ENCODE measurements at places on chromosomes 6 and 20. TPM values are rescaled to one million over a fixed set of nuclear protein-coding genes. Genes with fewer than 3 reads are reported as not detected.

Gene HLA-DRB5
- not detected for polyA plus RNA-seq

Gene ARMH2
- not detected for polyA plus RNA-seq

Gene PRICKLE4
- polyA plus RNA-seq = not detected

Gene ERVFRD-1
- not detected for polyA plus RNA-seq

Gene SMOC2
- polyA plus RNA-seq = not detected

Gene PRSS16
- polyA plus RNA-seq = 0.21 TPM

Gene NRSN1
- polyA plus RNA-seq = not detected

Gene HLA-DPB1
- 11.2 TPM for polyA plus RNA-seq

Gene PPP1R14C
- 0.11 TPM for polyA plus RNA-seq

Gene LTA
- polyA plus RNA-seq = not detected

Gene IP6K3
- 0.58 TPM for polyA plus RNA-seq

Gene ATF6B
- 69.2 TPM for polyA plus RNA-seq

Gene GLP1R
- polyA plus RNA-seq = not detected

Gene ANKEF1
- polyA plus RNA-seq = 0.70 TPM

Gene GPR6
- not detected for polyA plus RNA-seq

DNA sequence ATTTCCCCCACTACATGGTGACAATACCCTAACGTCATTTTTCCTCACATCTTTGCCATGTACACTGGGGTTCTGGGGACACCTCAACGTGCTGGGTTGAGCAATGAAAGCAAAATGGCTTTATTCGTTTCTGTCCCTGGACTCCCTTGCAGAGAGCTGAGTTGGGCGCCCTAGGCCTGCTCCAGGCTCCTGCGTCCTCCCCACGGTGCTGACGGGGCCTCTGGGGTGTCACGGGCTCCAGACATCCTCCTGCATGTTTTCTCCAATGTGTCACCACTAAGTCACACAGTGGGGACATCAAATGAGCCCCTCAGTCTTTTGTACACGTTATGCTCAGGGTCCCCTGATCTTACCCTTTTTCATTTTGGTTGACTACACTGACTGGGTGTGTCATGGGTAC, 99.8 kb downstream of the TTLL2 start:
- no peak for DNase-seq

GRCh38 chr20:51570739-51571459, 28.4 kb upstream of the NFATC2 start:
- DNase-seq = no peak

GRCh38 chr6:168260420-168260987, 59.1 kb downstream of the DACT2 start:
- DNase-seq = no peak

GRCh38 chr6:108945681-108946159, 97.5 kb downstream of the ARMC2 start:
- no peak for DNase-seq

DNA sequence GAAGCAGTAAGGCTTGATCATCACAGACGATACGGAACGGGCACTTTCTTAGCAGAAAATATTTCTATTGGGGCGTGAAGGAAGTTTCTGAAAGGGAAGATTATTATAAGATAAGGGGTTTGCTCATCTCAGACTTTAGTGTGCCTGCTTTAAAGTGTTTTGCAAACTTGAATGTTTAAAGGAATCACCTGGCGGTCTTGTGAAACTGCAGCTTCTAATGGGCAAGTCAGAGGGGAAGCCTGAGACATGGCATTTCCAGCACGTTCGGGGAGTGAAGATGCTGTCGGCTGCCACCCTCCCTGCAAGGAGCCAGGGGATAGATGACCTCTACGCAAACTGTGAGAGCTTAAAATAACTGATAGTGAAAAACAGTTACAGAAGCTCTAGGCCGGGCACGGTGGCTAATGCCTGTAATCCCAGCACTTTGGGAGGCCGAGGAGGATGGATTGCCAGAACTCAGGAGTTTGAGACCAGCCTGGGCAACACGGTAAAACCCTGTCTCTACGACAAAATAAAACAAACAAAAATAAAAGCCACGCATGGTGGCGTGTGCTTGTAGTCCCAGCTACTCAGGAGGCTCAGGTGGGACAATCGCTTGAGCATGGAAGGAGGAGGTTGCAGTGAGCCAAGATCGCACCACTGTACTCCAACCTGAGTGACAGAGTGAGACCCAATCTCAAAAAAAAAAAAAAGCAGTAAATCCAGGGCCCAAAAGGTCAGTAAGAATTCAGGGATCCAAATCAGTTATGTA, 2.3 kb upstream of the KIF16B start:
- no peak for DNase-seq

- DNase-seq = peak; percentile 26
Observed at GRCh38 chr6:64520050-64520449, 884.4 kb downstream of the PHF3 start.

DNA sequence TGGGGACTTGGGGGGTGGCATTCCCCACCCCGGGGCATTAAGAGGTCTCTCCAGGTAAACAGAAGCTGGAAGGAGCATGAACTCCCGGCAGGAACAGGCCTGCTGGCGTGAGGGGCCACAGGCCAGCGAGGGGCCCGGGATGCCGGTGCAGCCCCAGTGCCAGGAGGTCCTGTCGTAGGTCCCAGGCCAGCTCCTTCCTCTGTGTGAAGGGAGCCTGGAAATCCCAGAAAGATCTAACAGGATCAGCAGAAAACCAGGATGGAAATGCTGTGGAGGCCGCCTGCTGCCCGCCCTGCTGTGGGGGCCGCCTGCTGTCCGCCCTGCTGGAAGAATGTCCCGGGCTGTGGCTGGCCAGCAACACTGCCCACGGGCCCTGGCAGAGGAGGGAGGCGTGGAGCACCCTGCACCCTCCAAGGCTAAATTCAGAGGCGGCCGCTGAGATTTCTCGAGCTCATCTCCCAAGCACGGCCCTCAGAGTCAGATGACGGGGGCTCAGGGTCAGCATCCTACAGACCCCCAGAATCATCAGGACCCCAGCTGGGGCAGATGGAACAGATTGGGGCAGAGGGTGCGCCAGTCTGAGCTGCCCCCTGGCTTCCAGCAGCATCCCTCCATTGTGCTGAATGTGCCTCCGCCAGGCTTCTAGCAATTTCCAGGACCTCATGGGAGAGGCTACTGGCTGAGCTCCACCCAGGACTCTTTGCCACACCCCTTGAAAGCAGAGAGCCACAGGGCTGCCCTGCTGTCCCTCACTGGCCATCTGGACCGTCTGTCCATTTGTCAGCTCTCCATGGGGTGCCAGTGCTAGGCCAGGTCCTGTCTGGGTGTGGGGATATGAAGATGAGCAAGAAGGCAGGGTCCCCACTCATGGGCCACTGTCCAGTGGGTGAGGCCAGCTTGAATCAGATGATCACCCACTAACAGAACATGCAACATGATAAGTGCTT, 32.2 kb upstream of the SLCO4A1 start:
- DNase-seq = no peak

GRCh38 chr6:26270486-26270861, 94.5 kb upstream of the BTN3A2 start:
- no peak for DNase-seq

GRCh38 chr6:11865680-11866300, 87.2 kb upstream of the ADTRP start:
- no peak for DNase-seq

DNA sequence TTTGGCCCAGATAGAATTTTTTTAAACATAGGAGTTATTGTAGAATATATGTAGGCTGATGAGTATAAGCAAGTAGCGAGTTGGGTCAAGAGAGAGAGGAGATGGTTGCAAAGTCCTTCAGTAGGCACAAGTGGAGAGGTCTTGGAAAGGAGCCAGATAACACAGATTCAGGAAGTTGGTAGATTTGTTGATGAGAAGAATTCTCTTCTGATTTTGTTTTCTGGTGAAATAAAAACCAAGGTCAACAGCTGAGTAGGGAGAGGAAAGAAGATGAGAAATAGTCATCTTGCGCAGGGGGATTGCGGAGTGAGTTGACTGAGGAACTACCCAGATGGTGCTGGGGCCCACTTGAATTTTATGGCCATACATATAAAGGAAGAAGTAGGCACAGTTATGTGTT, 17.4 kb upstream of the CD83 start:
- DNase-seq = no peak

- no peak for DNase-seq
Observed at GRCh38 chr6:3825331-3825831, 23.8 kb upstream of the FAM50B start.

DNA sequence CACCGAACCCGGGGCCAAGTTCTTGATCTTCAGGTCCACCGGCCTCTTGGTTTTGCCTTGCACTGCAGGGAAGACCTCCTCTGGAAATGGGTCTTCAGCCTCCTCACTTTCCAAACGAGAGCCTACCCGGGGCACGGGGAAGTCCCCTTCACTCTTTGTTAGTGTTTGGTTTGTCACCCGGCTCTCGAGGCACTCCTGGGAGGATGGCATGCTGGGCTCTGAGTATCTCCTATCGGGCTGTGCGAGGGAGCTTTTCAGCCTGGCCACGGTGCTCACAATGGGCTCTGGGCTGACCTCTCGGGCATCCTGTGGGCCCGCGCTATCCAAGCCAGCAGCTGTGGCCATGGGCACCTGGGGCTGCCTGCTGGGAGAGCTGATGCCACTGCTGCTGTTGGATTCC, 8.1 kb downstream of the TAGAP start:
- no peak for DNase-seq

DNA sequence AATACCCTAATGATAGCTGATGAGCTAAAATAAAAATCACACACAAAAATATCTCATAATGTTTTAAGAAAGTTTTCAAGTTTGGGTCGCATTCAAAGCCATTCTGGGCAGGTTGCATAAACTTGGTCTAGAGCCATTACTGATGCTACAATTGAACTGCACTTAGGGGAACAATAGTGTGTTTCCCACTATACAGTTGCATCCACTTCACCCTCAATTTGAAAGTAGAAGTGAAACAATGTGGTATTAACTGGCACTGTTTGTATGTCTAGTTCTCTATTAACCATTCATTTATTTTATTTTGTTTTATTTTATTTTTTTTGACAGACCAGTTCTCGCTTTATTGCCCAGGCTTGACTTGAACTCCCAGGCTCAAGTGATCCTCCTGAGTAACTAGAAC, 23.0 kb upstream of the STK38 start:
- no peak for DNase-seq

- DNase-seq = no peak
Observed at GRCh38 chr6:107348224-107348623, 111.1 kb downstream of the PDSS2 start.

GRCh38 chr20:11917663-11918062, at the start of gene BTBD3:
TSS of gene BTBD3 (plus strand) at chr20:11917893. CDS start at chr20:11918276, 383 bp downstream.
- DNase-seq = no peak

GRCh38 chr20:38520261-38520660, 47.6 kb downstream of the RALGAPB start:
- DNase-seq = no peak

GRCh38 chr6:169368200-169368599, 114.6 kb upstream of the THBS2 start:
- DNase-seq = no peak

DNA sequence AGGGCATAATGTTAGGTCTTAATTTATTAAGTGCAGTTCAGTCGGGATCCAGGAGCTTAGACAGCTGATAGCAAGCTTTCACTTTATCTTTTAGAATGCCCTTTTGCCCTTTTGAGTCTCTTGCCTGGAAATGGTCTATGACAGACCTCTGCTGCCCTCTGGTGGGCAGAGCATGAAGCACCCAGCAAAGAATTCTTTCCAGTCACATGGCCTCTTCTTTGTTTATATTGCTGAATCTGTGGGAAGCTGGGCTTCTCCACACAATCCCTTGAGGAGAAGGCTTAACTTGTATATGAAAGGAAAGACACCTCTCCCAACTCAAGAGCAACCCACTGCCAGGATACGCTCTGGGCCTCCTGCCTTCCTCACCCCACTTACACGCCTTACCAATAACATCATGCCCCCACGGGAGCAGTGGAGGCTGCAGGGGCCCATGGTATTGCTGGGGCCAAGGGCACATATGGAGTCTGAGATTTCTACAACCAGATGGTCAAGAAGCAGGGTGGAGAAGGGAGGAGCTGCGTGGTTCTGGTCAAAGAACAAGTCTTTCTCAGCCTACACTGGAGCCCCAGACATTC, 20.4 kb downstream of the WFDC3 start:
- no peak for DNase-seq

GRCh38 chr6:33861722-33862121, 57.9 kb upstream of the MLN start:
- no peak for DNase-seq

DNA sequence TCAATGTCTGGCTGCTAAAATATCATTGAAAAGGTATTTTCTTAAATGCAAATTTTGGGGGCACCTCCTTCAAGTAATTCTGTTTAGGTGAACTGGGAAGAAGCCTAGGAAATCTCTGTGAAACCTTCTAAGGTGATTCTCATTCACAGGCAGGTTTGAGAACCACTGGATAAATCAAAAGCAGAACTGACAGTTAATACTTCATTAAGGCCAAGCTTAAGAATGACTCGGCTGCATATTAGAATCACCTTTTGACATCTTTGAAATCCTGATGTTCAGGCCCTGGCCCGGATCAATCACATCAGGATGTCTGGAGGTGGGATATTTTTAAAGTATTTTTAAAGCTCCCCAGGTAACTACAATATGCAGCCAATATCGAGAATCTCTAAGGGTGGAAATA, 50.6 kb downstream of the FKBP1C start:
- no peak for DNase-seq

DNA sequence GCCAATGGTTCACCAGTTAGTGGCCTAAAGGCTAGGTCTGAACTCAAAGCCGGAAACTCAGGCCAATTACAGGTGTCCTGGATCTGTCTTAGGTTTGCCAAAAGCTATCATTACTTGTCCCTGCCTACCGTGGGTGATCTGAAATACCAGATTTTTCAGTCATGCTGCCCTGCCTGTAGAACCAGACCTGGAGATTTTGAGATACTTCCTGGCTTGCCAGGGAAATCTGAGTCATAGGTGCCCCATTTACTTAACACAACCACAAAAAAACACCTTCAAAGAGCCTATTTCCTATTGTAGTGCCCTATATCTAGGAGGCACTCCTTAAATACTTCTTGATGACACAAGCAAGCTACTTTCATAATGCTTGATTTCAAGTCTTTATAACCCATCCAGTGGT, 13.9 kb upstream of the RANBP9 start:
- no peak for DNase-seq

GRCh38 chr20:25353747-25354705, 36.6 kb downstream of the ABHD12 start:
- DNase-seq = no peak

GRCh38 chr6:66965227-66965626, 1258.2 kb upstream of the EYS start:
- no peak for DNase-seq

DNA sequence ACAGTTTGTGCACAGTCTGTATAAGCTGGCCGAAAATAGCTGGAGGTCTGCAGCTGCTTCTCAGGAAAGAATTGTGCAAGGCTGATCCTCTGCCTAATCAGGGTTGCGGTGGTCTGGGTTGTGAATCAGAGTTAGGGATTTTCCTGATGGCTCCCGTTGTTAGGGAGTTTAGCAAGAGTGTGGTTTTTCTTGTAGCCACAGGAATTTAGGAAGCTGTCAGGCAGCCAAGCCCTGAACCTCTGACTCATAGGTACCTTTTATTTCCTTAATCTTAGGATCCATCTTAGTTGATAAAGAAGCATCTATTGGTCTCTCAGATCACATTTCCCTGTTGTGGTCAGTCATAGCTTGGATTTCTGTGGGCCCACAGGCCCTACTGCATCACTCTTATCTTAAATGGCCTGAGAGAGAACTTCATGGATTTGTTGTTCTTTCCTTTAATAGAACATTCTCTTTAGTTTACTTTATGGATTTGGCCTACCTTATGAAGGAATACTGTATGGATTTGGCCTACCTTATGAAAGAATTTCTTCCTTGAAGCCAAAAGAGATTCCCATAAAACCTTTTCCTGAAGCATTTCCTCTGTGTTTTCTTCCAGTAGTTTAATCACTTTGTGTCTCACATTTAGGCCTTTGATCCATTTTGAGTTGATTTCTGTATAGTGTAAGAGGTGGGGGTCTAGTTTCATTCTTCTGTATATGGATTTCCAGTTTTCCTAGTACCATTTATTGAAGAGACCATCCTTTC, 10.3 kb downstream of the KIF25 start:
- DNase-seq = peak; percentile 93
